ENCODE measurements at places on chromosomes 3 and 15.
A peak's percentile ranks its signal among the peaks of the same experiment; 100 is the strongest.

DNA sequence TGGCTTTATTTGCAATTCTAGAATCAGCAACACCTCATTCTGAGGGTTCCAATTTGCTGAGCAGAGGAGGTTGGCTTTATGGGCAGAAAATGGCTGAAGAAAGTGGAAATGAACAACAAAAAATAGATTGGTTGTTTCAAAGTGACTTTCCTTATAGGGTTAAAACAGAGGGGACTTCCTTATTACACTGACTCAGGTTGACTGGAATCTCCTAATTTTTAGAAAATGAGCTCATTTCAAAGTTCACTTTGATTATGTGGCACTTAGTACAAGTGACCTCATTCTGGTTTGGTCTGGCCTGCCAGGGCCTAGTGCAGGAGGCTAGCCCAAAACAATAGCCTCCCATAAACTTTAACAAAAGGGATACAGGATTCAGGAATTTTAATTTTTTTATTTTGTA is 41.4 kb downstream of the NFKBIZ start:
- DNase-seq = no peak

- no peak for DNase-seq
These were observed 8.5 kb downstream of the HTR3D start for GRCh38 chr3:184040010-184040409.

- DNase-seq = peak; percentile 2
These were observed 1.0 kb downstream of the C3orf80 start for GRCh38 chr3:160226026-160226907.

DNA sequence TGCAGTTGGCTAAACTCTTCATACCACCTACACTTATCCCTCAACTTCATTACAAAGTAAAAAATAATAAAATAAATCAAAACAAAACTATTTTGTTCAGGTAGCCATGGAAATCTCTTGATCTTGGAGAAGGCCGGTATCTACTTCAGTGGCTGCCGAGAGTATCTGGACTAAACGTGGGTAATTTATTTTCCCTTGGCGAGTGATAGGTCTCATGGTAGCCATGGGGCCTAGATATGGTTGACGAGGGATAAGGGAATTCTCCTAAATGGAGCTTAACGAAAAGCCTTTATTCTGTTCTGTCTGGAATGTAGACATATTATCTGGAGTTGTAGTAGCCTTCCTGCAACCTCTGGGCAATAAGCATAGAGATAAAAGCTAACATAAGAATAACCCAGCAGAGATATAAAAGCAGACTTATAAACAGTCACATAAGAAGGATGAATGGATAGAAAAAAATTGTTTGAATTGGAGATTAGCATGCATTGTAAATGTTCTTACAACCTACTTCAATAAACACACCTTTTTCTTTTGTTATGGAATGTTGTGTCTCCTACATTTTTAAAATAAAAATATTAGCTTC is 281.3 kb upstream of the ARRDC4 start:
- no peak for DNase-seq

- DNase-seq = no peak
These were observed 55.8 kb downstream of the RSRC1 start for GRCh38 chr3:158165730-158166129.

GRCh38 chr3:111737706-111738086 is 121.4 kb upstream of the PHLDB2 start:
- DNase-seq = no peak

DNA sequence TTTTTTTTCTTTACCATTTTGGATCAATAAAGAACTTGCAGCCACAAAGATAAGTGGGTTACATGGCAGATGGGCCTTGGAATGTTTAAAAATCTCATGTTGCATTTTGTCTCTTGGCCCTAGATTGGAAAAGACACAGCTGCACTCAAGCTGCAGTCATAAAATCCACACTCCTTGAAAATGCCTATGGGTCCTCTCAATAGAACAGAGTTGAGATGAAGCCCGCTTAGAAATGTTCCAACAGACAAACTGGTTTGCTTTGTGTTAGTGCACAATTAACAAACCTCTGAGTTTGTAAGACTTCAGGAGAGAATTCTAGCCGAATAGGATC is 401.2 kb upstream of the CDIN1 start:
- DNase-seq = no peak

GRCh38 chr3:123853686-123854372 is 30.3 kb downstream of the MYLK start:
- DNase-seq = no peak

DNA sequence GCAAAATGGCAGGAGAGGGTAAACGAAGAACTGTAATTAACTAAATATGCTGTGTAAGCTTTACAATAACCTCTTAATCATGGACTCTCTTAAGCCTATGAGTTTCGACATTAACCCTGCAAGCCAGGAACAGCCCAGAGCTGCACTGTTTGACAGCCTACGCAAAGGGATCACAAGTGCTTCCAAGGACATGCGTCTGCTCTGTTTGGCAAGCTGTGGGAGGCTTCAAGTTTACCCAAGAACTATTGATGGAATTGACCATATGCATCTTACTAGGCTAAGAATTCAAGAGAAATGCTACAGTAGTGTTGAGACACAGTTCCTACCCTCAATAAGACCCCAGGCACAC is 66.0 kb downstream of the PDZRN3 start:
- DNase-seq = no peak

GRCh38 chr15:70254311-70254869 is 156.7 kb upstream of the TLE3 start:
- no peak for DNase-seq

GRCh38 chr3:161894657-161895056 is 398.0 kb downstream of the OTOL1 start:
- no peak for DNase-seq

DNA sequence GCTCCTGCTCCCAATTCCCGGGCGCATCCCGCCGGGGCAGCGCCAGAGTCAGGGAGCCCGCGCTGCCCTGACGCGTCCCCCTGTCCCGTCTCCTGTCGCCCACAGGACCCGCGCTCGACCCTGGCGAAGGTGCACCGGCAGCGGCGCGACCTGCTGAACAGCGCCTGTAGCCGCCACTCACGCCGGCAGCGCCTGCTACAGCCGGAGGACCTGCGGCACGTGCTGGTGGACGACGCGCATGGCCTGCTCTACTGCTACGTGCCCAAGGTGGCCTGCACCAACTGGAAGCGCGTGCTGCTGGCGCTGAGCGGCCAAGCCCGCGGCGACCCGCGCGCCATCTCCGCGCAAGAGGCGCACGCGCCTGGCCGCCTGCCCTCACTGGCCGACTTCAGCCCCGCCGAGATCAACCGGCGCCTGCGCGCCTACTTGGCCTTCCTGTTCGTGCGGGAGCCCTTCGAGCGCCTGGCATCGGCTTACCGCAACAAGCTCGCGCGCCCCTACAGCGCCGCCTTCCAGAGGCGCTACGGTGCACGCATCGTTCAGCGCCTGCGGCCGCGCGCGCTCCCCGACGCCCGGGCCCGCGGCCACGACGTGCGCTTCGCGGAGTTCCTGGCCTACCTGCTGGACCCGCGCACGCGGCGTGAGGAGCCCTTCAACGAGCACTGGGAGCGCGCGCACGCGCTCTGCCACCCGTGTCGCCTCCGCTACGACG is 16.9 kb downstream of the C3orf22 start:
- DNase-seq = no peak
